ENCODE measurements at places on chromosomes 7 and 10.

- no peak for DNase-seq
Measured at GRCh38 chr10:12608761-12609160, 259.4 kb downstream of the CAMK1D start.

DNA sequence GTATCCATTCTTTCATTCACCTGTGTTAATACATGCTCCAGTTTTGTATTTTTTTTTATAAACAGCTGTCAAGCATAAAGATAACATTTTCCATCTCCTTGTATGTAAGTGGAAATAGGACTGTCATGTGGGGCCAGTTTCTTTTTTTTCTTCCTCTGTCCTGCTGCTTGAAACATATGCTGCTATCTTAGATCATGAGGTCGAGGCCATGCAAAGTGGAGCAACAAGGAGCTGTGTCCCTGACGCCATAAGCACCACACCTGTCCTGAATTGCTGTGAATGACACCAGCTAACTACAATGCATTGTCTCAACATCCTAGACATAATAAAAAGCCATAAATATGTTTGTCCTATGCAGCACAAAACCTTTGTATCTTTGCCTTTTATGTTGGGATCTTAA lies 37.7 kb upstream of the SLC26A4 start:
- DNase-seq = no peak

DNA sequence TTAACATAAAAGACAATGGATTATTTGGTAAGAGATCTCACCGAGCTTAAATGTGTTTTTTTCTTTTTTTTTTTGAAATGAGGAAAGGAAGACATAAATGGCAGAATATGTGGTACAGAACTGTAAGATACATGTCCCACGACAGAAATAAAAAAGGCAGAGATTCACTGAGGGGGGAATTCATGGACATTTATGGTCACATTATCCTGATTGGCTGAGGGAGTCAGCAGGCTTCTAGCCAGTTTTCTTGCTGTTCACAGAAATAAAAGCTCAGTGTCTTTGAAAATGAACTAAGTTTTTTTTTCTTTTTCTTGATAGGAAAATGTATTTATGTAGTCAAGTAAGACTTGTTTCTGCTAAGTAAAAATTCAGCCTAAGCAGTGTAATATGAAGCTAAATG lies 8.2 kb upstream of the FAS start:
- no peak for DNase-seq

- no peak for DNase-seq
Measured at GRCh38 chr10:133251388-133252222, 13.9 kb downstream of the VENTX start.

- no peak for DNase-seq
Measured at GRCh38 chr10:58360412-58361004, 24.7 kb upstream of the TFAM start.

- peak; percentile 25 for DNase-seq
Measured at GRCh38 chr7:149496642-149497391, 792 bp downstream of the ZNF746 start.

DNA sequence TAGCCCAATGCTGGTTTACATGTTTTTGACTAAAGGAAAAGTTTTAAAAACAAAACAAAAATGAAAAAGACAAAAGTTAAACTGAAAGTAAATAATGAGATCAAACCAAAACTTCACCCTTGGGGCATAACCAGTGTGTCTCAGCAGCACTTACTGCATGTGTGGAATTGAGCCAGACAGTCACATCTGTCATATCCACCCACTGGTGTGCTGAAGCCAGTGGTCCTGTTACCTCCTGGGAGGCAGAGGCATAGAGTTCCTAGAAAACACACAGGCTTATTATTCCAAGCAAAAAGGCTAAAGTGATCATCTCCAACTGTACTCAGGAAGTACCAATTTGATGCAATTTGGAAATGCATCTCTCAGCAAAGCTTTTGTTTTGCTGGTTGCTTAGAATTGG lies 40.4 kb downstream of the ASAH2 start:
- DNase-seq = no peak

GRCh38 chr7:1433128-1433920 lies 25.9 kb downstream of the MICALL2 start:
- DNase-seq = no peak

GRCh38 chr7:114026486-114027089 lies 107.8 kb upstream of the PPP1R3A start:
- DNase-seq = no peak

DNA sequence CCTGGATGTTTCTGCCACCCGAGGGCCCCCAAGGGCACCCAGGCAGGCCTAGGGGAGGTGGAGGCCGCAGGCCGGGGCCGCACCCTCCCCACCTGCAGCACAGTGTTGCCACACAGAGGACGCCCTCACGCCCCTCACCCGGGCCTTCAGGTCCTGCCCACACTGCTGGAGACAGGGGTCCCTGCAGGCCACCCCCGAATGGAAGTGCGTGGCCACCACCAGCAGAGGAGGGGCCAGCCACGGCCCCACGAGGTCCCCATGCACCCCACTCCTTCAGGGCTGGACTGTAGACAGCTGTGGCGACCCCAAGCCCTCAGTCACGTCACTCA lies 35.4 kb downstream of the ADAP1 start:
- DNase-seq = no peak

GRCh38 chr7:29214056-29214455 lies 19.5 kb downstream of the CHN2 start:
- no peak for DNase-seq

GRCh38 chr7:16528520-16528919 lies 1.9 kb downstream of the LRRC72 start:
- DNase-seq = no peak

DNA sequence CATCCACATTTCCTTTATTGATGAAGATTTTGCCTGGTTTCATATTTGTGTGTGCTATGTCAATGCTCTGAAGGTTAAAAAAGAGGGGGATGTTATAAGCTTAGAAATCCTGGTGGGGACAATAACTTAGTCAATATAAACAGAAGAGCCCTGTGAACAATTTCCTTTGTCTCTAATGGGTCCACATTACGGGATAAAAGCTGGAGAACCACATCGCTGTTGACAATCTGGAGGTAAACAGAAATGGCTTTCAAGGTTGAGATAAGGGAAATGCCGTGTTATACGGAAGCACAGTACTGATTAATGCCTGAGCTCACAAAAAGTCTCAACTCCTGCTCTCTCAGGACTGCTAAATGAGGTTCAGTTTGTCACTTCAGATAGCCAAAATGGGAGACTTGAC lies 16.8 kb downstream of the ASAH2 start:
- DNase-seq = no peak

- no peak for DNase-seq
Measured at GRCh38 chr10:124709861-124710260, 34.3 kb downstream of the FAM53B start.

DNA sequence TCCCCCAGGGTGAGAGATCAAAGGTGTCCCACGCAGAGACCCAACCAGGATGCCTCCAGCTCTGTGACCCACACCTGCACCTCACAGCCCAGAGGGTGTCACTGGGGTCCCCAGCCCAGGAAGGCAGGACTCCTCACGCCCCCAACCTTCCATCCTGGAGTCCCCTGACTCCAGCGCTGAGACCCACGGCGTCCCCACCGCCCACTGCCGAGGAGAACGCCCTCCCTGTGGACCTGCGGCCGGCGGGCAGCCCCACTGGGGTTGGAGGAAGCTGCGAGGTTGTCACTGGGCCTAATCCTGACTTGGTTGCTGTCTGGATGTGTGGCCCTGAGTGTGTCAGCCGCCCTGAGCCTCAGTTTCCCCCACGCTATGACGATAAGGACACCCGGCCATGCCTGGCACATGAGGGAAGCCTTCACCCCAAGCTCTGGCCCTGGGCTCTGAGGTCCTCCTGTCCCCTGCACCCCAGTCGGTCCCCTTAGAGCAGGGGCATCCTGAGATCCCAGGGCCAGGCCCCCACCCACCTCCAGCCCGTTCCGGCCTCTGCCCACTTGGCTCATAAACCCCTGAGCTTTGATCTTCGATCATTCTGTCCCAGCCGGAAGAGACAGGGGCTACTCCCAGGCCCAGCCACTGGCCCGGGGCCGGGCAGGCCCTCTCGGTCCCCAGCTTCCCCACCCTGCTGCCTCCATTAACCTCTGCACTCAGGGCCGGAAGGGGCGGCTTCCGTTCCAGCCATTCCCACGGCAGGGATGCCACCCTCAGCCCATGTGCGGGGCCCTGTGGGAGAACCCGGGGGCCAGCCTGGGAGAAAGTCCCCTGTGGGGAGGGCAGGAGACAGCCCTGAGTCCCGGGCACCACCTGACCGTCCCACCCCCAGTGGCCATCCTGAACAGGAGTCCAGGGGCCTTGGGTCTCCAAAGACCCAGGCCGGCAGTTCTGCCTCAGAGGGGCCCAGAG lies 113.2 kb downstream of the MICALL2 start:
- no peak for DNase-seq

- no peak for DNase-seq
Measured at GRCh38 chr10:96306516-96306915, 2.3 kb downstream of the DNTT start.

- DNase-seq = no peak
Measured at GRCh38 chr7:96720843-96721242, 11.2 kb upstream of the SEM1 start.

DNA sequence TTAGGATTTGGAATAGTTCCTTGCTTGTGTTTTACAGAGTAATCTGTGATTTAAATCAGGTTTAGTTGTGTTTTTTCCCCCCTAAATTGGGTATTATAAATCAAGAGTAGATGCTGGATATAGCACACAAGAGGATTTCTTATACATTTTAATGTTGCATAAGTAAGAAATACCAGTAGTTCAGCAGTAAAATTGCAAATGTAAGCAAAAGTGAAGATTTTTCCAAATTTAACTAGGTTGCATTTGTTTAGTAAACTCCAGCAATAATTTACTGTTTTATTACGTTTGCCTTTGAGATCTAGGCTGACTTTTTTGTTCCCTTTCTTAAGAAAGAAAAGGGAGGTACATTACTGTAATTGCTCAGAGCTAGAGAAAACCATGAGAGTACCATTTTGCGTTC lies 207.3 kb downstream of the LRMDA start:
- no peak for DNase-seq

DNA sequence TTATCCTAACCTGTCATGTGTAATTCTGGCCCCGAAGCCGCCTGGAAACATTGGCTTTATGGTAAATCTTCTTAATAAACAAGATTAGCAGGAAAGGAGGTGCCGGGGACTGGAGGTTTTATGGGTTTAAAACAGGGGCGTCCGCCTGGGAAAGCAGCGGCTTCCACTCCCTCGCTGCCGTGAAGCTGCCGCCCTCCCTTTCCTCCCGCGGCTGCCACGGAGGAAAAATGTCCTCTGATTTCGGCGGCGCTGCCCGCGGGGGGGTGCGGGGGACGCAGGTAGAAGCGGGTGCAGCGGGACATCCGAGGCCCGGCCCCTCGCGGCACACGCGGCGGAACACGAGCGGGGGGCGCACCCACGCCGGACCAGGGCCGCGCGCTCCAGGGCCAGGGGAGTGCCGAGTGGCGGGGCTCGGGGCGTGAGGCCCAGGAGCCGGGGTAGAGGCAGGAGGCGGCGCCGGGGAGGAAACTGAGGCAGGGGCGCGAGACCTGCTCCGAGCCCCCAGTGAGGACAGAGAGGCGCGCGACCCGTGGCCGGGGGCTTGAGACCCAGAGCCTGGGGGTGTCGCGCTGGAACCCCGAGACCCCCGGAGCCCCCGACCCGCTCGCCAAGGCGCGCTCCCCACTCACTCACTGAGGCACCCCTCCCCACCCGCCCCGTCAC lies 993 bp downstream of the PTPRN2 start:
- no peak for DNase-seq

DNA sequence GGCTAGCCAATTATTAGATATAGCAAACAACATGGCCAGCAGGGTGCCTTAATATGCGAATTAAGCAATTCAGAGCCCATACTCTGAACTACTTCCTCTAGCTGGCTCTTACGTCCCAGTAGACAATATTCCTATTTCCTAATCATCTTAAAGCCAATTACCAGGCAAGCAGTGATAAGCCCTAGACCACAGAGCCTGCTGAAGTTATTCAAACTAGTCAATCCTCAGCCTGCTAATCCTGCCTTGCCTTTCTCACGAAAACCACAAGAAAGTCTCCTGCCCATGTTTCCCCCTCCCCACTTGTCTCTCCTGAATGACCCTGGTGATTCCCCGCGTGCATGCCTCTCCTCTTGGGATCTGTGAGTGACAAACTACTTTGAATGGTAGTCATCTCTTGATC lies 86.8 kb upstream of the CACNA2D1 start:
- DNase-seq = no peak
